Epithelial cell of prostate (primary cell): ENCODE measurements at places on chromosomes 7 and 10.

DNA sequence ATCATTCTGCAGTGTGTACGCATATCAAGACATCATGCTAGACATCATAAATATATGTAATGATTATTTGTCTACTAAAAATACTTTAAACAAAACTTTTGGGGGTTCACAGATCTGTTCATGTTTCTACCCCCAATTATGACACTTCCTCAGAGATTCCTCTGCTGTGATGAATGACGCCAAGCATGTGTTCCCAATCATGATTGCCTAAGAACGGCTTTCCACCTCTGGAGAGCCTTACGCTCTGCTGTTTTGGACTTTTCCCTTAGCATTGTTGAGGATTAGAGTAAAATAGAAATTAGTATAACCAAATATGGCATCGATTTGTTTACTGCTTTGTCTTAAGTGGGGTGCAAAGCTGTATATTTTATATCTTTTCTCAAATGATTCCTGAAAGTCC is 236.3 kb upstream of the IGFBP3 start:
- no peak for DNase-seq

GRCh38 chr7:71414490-71414889 is 282.5 kb downstream of the GALNT17 start:
- no peak for DNase-seq

- no peak for DNase-seq
Observed at GRCh38 chr10:15197276-15197675, 28.8 kb upstream of the NMT2 start.

DNA sequence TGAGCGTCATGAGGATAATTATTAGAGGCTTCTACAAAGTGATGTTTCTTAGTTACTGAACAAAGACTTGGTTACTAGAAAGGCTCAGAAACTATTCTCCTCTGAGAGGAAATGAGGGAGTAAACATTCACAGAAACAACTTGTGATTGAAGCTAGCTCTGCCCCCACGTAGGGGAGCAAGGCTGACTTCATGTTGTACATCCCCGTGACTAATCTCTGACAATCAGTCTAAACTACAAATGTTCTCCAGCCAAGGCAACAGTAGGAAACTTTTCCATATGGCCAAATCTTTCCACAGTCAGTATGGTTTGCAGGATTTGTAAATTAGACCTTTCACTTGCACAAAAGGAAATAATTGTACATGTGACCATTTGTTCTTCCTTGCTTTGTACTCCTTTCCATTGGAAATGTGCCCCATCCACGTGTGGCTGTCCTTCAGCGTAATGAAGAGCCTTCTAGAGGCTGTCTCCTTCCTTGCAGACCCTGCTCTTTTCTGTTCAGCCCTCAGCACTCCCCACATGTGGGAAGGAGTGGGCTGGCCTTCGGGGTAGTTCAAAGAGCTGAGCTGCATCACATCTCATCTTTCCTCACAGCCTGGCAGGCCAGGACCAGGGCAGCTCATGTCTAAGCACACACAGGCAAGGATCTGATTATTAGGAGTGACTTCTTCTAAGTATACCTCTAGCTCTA is 93.5 kb downstream of the PCGF5 start:
- DNase-seq = no peak

GRCh38 chr7:32273297-32273696 is 203.1 kb upstream of the PDE1C start:
- no peak for DNase-seq

GRCh38 chr7:80189638-80190037 is 55.0 kb downstream of the GNAI1 start:
- DNase-seq = no peak

GRCh38 chr7:1914321-1914720 is 244.2 kb downstream of the ELFN1 start:
- no peak for DNase-seq

- DNase-seq = no peak
Observed at GRCh38 chr10:103551619-103552602, 58.4 kb downstream of the NEURL1 start.

GRCh38 chr7:83791737-83792136 is 142.8 kb upstream of the SEMA3E start:
- DNase-seq = no peak

- DNase-seq = peak; percentile 88
Observed at GRCh38 chr10:97543025-97543546, 29.5 kb upstream of the ANKRD2 start.

- no peak for DNase-seq
Observed at GRCh38 chr10:132592790-132593383, 55.3 kb downstream of the INPP5A start.

DNA sequence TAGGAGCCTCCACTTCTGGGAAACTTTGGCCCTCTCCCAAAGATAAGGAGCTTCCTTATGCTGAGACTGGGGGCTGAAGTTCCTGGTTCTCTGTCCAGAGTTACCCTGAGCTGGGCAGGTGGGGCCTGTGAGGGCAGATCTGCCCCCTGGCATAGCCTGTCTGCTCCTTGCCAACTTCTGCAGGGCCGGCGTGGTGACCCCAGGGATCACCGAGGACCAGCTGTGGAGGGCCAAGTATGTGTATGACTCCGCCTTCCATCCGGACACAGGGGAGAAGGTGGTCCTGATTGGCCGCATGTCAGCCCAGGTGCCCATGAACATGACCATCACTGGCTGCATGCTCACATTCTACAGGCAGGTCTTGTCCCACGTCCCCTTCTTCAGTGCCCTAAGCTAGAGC is 4.3 kb downstream of the SFXN3 start:
- DNase-seq = no peak
